ENCODE measurements at places on chromosomes 3 and 15.

GRCh38 chr15:98421419-98422129, 226.8 kb upstream of the IGF1R start:
- peak; percentile 68 for DNase-seq

DNA sequence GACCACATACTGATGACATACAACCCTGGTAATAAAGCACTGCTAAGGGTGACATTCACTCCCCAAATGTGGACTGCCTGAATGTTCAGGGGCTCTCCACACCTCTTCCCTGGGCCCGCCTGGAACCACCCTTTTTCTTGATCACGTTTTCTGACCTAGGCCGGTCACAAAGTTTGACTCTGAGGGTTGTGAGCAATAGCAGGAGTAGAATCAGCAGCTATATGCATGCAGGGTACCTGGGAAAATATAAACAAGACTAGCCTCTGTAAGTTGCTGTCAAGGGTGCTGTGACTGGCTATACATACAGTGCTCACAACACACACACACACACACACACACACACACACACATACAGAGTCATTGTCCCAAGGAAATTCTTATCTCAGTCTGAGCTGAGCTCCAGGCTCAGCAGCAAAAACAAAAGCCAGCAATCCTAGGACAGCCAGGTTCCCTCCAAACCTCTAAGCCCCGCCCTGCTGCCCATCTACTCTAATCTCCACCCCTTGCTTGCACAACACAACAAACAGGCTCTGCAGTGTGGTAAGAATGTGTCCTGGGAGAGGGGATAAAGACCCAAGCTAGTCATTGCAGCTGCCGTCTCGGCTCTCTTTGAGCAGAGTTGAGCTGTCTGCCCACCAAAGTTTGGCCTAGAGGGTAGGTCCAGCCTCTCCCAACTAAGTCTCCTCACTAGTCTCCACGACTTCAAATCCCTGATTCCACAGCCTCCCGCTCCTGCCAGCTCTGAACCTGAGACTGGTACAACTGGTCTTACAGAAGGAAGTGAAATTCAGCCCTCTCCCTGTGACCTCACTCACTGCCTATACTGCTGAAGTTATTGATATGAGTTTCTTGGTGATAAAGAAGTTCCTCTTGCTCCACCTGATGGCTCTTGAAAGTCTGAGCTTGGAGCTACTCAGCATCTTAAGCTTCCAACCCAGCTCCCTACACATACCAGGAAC, 2.2 kb downstream of the BMF start:
- DNase-seq = peak; percentile 80

- no peak for DNase-seq
These were observed 231.4 kb downstream of the OPA1 start for GRCh38 chr3:193824365-193824764.

GRCh38 chr3:178537122-178537705, 978 bp downstream of the KCNMB2 start:
- DNase-seq = no peak

DNA sequence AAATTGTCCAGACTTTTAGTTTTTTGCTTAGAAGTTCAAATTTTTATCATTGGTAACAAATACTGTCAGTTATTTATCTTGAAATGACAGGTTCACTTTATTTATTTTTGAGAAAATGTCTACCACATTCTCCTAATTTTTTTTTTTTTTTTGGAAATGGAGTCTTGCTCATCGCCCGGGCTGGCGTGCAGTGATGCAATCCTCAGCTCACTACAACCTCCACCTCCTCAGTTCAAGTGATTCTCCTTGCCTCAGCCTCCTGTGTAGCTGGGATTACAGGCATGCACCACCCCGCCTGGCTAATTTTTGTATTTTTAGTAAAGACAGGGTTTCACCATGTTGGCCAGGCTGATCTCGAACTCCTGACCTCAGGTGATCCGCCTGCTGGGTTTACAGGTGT, 16.1 kb upstream of the EBLN2 start:
- peak; percentile 14 for DNase-seq

DNA sequence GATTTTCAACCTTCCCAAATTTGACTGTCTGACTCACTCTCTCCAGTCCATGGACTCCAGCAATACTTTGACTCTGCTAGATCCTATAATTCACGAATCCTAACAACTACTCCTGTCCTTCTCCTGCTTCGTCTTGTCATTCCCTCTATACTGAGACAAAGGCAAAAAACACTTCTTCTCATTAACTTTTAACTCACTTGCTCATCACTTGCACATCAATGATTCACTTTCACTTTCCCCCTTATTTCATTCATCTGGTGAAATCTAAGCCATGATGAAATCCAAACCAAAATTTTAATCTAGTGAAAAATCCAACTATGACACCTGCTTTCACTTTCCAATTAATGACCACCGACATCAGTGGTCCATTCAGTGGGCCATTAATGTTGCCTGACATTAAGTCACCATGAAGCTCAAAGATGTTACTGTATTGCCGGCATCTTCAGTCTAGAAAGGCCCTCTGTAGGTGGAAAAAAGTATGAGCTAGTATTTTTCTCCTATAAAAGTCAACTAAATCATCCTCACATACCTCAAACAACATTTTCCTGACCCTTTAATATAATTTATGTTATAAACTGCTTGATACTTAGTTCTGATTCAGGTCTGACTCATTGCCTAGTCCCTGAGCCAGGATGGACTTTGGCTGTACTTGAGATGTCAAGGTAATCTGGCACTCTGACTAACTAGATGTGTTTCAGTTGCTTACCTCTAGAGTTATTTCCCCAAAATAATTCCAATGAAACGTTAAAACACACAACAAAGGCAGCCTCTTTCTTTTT, 158.6 kb downstream of the CNTN6 start:
- DNase-seq = no peak

GRCh38 chr15:45376967-45377608, 1.3 kb downstream of the GATM start:
- DNase-seq = no peak

GRCh38 chr3:158666416-158666815, 6.0 kb downstream of the LXN start:
- DNase-seq = no peak
